ENCODE measurements at places on chromosomes 11 and 22.

DNA sequence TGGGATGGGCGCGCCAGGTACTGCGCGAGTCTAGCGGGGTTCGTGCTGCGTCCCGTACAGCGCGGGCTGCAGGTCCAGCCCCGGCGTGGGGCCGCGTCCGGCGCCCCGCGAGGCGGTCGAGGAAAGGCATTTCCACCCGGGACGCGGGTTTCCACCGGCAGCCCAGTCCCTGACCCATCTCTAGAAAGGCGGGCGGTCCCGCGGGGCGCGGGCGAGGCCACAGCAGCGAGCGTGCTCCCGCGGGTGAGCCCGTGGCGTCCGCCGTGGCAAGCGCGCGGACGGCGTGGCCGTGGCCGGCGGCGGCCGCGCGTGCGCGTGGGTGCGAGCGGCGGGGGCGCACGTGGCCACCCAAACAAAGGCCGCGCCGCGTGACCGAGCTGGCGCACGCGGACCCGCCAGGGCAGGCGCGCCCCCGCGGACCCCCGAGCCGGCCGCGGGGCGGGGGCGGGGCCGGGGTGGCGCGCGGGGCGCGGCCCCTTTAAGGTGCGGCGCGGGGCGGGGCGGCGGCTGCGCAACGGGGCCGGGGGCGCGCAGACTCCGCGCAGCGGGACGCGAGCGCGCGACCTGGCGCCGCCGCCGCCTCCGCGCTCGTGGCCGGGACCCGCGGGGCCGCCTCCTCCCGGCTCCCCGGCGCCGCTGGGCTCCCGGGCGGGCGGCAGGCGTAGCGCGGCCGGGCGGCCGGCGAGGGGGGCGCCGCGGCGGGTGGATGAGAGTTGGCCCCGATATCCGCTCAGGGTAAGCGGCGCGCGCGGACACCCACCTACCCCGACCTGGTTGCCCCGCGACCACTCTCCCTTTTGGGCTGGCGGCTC is 39.3 kb upstream of the CELSR1 start:
- peak; percentile 14 for DNase-seq

DNA sequence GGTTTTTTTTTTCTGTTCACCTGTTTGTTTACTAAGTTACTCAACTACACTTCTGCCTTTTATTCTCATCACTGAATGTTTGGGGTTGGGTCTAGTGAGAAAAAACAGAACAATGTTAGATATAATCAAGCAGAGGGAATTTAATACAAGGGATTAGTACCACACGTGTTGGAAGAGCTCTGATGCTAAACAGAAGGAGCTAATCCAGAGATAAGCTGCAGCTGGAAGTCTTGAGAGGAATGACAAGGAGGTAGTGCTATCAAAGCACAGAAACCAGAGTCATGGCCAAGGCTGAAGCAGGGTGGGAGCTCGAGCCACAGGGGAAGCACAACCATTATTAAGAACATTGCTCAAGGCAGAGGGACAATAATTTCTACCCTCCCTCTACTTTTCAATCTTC is 604.1 kb upstream of the ANO5 start:
- DNase-seq, result no peak

GRCh38 chr11:31366795-31367194 is 2.7 kb downstream of the DCDC1 start:
- no peak for DNase-seq

- DNase-seq, result no peak
These were observed 44.5 kb downstream of the CD44 start for GRCh38 chr11:35183326-35183925.

DNA sequence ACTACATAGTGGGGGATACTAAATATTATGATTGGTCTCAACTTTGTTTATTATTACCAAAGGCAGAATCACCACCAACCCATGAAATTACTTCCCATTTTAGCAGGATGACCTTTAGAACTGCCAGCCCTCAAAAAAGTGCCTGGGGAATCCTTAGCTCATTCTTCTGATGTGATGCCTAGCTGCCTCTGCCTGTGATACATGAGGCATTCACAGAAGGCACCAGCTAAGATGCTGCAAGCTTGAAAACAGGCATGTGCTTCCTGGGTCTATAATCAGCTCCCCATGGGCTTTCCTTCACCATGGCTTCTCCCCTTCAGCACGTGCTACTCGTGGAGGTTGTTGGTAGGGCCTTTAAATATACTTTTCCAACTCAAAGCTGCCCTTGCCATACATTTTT is 50.4 kb upstream of the ARHGAP20 start:
- DNase-seq, result no peak

DNA sequence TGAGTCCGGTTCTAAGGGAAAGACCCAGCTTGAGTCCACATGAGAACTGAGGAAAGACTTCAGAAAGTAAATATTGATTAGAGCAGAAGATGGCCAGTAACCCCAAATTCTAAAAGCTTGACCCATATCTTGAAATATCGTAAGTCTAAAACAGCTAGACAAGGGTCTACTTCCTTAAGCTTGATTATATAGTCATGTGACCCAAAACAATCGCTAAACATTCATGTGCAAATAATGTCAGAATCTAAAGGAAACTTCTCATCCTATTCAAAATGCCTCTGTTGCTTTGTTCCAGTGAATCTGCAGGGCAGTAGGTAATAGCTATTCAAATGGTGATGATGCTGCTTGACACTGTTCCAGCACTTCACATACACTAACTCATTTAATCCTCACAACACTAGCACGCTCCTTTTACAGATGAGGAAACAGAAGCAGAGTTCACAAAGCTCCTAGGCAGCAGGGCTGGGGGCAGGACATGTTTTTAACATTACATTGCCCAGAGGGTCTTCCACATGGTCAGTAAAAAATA is 52.6 kb downstream of the TCF20 start:
- DNase-seq, result no peak

- DNase-seq, result no peak
These were observed 152.6 kb downstream of the CEP164 start for GRCh38 chr11:117480221-117480620.

- peak; percentile 70 for DNase-seq
These were observed 81.5 kb upstream of the PPARA start for GRCh38 chr22:46068593-46069491.

GRCh38 chr22:30979932-30980331 is 10.9 kb downstream of the TUG1 start:
- DNase-seq, result no peak

- peak; percentile 16 for DNase-seq
These were observed 3.2 kb downstream of the ARVCF start for GRCh38 chr22:20013382-20013871.

- no peak for DNase-seq
These were observed 36.7 kb downstream of the CD6 start for GRCh38 chr11:61007956-61008896.

DNA sequence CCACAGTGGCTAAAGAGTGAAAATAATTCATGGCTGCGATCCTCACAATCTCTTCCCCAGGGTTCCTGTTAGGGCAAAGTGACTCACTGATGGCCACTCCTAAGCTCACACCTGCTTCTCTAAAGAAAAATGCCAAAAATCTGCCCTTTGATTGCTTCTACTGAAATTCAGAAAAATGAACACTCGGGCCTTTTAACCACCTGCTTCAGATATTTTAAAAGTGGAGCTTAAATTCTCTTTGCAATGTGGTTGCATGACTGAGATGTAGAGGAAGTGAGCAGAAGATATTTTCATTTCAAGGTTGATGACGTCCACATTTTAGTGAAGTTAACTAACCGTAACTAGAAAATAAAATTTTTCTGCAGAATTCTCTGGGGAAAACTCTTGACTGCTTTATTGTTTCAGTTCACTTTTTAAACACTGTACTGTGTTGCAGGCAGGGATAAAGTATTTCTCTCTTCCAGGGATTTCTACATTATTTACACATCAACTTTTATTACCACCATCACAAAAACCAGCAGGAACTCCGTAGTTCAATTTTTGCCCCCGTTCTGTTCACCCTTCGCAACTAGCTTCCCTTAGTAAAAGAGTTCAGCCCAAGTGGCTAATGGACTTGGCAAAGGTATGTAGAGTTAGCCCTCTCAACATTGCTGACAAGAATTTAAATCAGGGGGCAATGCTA is 8.5 kb downstream of the RAB30 start:
- DNase-seq, result no peak

DNA sequence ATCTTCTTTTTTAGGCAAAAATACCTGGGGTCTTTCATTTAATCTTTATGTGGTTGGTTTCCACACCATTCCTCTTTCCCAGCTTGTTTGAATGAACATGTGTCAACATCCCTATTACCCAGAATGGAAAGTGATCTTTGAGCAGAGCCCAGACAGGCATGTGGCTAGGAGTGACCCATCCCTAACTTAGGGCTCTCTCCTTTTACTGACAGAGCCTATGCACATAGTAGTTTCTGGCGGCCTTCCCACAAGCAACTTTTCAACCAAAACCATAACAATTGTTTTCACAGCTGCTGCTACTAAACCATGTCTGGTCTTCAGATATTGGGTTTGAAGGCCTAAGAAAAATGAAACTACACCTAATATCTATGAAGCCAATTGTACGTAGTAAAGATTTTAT is 107.5 kb downstream of the TENM4 start:
- DNase-seq, result no peak

DNA sequence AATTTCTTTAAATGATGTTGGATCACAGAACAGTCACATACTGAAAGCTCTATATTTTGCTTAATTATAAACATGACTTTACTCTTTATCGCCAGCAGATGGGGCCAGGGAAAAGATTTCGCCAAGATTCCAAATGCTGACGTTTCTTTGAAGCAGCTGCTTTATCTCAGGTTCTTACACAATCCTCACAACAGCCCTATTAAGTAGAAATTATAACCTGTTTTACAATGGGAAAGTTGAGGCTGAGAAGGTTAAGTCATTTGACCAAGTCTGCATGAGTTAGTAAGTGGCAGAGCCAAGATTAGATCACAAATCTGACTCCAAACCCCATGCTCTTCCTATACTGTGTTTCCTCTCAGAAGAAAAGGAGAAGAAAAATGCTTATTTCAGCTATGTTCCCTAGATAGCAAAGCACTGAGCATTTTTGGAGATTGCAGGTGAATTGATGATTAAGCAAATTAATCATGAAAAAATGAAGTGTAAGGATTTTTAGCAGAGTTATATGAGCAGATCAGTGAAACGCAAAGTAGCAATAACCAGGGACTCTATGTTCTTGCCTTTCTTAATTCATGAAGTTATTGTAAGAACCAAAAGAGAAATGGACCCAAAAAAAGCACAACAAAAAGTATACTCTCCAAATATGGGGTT is 79.0 kb downstream of the AASDHPPT start:
- peak; percentile 49 for DNase-seq

GRCh38 chr22:24319451-24319850 is 48.8 kb downstream of the SPECC1L start:
- DNase-seq, result no peak

DNA sequence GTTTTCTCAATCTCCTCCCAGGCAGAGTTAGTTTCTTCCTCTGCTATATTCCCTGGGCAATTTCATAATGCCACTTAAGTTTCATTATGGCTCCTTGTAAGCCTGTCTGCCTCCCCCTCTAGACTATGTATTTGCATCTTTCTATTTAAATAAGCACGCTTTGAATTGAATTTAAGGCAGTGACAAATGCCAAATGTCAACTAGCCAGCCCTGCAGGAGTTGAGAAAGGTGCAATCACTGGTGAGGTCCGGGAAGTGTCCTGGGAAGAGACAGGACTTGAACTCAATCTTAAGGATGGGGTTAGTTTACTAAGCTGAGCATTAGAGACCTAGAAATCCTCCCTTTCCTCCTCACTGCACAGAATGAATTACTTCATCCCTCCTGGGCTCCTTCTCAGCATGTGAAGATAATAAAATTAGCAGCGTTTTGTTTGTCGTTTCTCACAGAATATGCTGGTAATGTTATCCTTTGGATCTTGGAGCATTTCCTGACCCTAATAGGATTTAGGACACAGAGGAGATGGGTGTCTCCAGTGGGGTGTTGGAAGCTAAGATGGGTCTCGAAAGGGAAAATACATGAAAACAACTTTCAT is 1.6 kb downstream of the TCP11L1 start:
- no peak for DNase-seq

DNA sequence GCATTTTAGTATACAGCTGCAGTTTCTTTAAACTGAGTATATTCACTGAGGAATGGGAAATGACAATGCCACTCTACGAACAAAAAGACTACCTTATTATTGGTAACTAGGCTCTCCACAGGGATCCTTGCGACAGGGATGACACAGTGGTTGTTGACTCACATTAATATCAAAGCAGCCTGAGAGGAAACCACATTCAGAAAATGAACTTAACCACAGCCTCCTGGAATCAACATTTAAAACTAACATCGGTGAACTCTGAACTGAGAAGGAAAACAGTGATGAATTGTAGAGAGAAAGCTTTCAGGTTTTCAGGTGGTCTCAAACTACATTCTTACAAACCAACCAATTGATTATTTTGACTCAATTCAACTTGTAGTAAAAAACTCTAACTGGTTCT is 90.3 kb upstream of the MTMR2 start:
- no peak for DNase-seq

Data from fibroblast of skin of left quadriceps (primary cell).